ENCODE measurements at places on chromosomes 11 and 22. TPM values are rescaled to one million over a fixed set of nuclear protein-coding genes. Genes with fewer than 3 reads are reported as not detected.

Gene PRCP
- 25.4 TPM for total RNA-seq

Gene MUC6
- not detected for total RNA-seq

Gene PRG3
- total RNA-seq = not detected

Gene DGCR6
- total RNA-seq = not detected

Gene SLC35C1
- 3.2 TPM for total RNA-seq

Gene OR5B21
- total RNA-seq = not detected

Gene TREH
- not detected for total RNA-seq

GRCh38 chr22:49206281-49206680, 621.4 kb downstream of the BRD1 start:
- no peak for DNase-seq

- DNase-seq = peak; percentile 84
These were observed at the start of gene WT1 for GRCh38 chr11:32435511-32435941. WT1 (minus strand) TSS chr11:32435539.

GRCh38 chr11:128477278-128477677, 110.1 kb downstream of the ETS1 start:
- no peak for DNase-seq

DNA sequence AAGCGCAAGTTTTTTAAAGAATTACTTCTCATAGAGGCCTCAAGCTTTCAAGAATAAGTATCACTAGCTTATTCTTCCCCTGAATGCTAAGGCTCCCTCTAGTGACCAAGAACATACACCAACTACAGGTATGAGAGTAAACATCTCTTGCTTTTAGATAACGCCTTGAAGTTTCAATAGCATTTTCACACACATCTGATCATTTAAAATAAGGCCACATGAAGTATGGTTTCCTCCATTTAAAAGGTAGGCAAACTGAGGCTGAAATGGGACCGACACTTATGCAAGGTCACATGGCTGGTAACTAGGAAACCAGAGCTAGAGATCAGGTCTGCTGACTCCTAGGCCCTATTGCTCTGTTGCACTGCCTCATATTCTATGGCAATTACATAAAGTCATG, 66.5 kb downstream of the CCDC34 start:
- DNase-seq = peak; percentile 60

GRCh38 chr11:35363246-35363801, 56.0 kb downstream of the SLC1A2 start:
- DNase-seq = no peak

- DNase-seq = no peak
These were observed 62.4 kb downstream of the CRYBB2 start for GRCh38 chr22:25281675-25282345.

DNA sequence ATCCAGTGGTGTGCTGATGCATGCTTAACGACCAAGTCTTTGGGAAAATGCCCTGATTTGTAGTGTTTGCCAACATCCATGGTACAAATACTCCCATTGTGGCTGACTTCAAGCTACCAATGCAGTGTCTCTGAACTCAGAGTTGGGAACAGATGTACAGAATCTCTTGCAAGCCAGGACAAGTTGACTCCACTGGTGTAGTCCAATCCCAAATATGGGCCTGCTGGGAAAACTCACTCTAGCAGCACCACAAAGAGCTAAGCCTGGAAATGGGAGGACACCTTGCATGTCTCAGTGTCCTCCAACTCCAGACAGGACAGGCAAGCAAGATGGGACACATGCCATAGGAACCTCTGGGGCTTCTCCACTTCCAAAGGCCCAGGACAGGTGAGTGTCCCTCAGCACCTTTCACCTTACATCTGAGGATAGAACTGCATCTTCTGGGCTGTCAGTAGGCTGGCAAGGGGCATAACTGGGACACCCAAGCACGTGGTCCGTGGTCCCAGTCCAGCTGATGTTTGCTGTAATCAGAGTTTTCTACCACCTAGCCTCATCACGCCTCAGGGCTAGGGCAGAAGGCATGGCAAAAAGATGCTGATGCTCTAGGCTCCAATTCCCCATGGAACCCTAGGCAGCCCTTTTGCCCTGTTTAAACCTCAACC, 6.5 kb downstream of the LMO1 start:
- DNase-seq = no peak

GRCh38 chr11:126339863-126340434, 15.5 kb upstream of the ST3GAL4 start:
- no peak for DNase-seq

- DNase-seq = no peak
These were observed 9.0 kb downstream of the USP2 start for GRCh38 chr11:119372260-119373058.

DNA sequence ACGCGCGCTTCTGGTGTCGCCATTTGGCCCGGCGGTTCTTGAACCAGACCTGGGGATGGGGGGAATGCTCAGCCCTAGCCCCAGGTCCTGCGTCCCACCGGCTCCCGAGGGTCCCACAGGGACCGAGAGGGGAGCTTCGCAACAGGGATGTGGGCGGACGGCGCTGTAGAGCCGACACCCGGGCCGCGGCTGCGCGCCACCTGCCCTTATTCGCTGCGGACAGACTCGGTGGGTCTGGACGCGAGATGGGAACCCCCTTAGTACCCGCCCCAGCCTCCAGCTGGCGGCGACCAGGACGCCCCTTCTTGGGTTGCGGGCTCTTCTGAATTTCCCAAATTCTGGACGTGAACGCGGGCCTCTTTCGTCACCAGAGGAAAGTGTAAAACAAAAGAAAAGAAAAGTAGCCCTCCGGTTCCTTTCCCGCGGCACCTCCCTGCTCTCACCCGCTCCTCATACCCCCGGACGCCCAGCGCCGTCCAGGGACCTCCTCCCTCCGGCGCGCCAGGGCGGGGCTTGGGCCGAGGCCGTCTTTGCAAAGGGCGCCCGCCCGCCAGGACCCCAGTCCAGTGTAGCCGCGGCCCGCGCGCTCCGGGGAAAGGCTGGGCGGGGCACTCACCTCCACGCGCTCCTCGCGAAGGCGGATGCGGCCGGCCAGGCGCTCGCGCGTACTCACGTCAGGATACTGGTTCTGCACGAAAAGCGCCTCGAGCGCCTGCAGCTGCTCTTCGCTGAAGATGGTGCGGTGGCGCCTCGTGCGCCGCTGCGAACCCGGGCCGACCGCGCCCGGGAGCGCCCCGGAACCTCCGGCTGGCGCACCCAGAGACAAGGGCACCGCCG, 827 bp downstream of the GSC2 start:
- DNase-seq = no peak

- peak; percentile 81 for DNase-seq
These were observed 6.8 kb upstream of the OR10A2 start for GRCh38 chr11:6855971-6856541.

- no peak for DNase-seq
These were observed 106.5 kb upstream of the DRD2 start for GRCh38 chr11:113581713-113582112.

- peak; percentile 79 for DNase-seq
These were observed 658.2 kb downstream of the NTM start for GRCh38 chr11:132028380-132029240.

- DNase-seq = no peak
These were observed 25.5 kb downstream of the LDLRAD3 start for GRCh38 chr11:35969089-35970042.

DNA sequence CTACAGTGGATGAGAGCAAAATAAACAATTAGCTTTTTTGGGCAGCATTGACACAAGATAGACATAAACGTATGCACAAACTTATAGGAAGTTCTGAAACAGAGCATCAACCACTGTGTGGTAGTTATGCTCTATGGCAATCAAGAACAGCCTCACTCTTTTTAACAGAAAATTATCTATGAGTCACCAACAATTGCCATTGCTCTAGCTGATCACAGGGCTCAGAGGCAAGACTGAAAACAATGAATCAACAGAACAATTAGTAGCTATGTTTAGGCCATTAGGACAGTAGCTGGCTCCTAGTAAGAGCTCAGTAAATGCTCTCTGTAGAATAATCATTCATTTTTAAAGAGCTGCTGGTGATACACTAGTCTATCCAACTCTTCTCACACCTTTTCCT, 34.9 kb upstream of the PICALM start:
- DNase-seq = no peak
